Glomerular endothelial cell (primary cell): ENCODE measurements at places on chromosomes 12 and 14. TPM values are rescaled to one million over a fixed set of nuclear protein-coding genes. Genes with fewer than 3 reads are reported as not detected.
A peak's percentile ranks its signal among the peaks of the same experiment; 100 is the strongest.

GRCh38 chr12:21773263-21773741, 1.2 kb downstream of the KCNJ8 start:
- no peak for DNase-seq

GRCh38 chr12:18658829-18659228, 79.0 kb downstream of the PLCZ1 start:
- DNase-seq, result no peak

DNA sequence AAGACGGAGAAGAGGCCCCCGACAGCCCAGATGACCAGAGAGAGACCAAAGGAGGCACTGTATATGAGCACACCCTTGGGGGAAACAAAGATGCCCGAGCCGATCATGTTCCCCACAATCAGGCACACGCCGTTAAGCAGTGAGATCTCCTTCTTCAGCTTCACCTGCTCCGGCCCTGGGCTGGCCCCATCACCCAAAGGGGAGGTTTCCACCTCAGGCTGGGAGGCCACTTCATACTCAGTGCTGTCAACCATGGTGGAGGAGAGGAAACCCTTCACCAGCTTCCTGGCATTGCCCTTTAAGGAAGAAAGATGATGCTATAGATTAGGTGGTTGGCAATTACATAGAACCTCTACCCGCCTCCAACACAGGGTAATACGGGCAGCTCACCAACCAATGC, 2.1 kb downstream of the SLC7A7 start:
- DNase-seq, result no peak

Gene LMO3
- total RNA-seq, result not detected in 2 replicates

DNA sequence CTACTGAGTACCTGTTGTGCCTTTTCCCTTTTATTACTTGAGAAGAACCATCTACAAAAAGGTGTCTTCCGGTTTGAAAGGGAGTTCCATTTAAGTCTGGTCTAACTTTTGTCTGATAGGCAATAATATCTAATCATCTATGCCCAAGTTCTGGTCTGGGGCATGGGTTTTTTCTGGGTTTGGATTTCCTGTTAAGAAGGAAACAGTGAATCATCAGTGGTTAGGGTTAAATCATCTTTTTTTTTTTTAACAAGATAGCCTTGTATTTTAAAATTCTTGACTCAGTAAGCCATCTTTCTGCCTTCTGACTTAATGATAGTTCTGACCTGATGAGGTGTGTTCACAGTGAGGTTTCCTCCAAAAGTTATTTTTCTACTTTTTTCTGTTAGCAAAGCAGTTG, 29.3 kb upstream of the CPNE8 start:
- no peak for DNase-seq

DNA sequence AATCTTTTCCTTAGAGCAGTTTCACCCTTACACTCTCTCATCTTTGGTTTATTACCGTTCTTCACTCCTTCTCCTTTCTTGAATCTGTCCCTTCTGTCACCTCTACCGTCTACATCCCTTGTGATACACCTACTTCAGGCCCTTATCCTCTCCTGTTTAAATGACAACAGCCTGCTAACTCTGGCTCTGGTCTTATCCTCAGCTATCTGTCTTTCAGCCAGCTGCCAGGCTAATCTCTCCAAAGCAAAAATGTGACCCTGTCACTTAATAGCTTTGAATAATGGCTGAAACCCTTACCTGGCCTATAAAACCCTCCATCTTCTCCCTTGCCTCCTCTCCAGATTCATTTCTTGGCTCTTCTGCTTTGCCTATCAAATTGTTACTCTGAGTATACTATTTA, 32.3 kb downstream of the BEST3 start:
- no peak for DNase-seq

Gene SCARB1
- 32.4 and 35.2 TPM in 2 replicates for total RNA-seq

DNA sequence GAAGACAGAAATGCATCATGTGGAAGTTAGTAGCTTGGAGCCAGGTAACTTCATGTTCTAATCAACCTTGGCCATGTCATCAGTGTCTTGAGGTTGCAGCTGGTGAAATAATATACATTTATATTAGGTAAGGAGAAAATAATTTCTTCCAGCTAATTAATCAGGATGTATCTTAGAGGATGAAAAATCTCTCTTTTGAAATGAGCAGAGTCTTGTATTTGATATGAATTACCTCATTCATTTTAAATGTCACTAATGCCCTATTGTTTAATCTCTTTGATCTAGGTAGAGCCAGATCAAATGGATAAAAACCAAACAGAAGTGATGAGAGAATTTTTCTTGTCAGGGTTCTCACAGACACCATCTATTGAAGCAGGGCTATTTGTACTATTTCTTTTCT, at the start of gene OR4Q2:
TSS of gene OR4Q2 (plus strand) at position 301 of the 400 bp plus-strand sequence.
- DNase-seq, result no peak

Gene B4GALNT3
- total RNA-seq, result 0.44 and 0.64 TPM in 2 replicates

Gene PLEKHH1
- 0.93 and 1.8 TPM in 2 replicates for total RNA-seq

DNA sequence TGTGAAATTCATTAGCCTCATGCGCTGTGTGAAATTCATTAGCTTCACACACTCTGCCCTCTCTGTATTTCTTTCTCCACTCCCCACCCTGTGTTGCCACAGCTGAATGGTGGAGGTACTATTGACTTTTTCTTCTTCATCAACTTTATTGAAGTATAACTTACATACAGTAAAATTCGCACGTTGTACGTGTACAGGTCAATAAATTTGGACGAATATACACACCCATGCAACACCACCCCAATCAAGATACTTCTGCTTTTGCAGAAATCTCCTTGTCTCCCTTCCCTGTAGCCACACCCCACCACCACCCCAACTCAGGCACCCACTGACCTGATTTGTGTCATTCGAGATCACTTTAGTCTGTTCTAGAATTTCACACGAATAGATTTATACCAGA, 51.8 kb downstream of the FBXL14 start:
- no peak for DNase-seq

Gene ANKRD33
- 1.2 and 3.2 TPM in 2 replicates for total RNA-seq

Gene GLIPR1L1
- not detected in 2 replicates for total RNA-seq

DNA sequence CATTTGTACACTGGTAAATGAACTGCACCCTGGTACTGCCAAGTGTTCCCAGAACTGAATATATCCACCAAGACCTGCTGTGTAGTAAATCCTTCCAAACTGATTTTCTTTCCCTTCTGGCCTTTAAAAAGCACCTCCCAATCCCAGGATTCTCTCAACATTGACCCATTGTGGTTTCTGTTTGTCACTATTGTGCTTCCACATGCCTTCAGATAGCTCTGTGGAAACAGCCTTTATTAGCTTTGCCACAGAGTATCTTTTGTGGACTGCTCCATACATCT, 949 bp upstream of the KIF21A start:
- DNase-seq, result no peak

DNA sequence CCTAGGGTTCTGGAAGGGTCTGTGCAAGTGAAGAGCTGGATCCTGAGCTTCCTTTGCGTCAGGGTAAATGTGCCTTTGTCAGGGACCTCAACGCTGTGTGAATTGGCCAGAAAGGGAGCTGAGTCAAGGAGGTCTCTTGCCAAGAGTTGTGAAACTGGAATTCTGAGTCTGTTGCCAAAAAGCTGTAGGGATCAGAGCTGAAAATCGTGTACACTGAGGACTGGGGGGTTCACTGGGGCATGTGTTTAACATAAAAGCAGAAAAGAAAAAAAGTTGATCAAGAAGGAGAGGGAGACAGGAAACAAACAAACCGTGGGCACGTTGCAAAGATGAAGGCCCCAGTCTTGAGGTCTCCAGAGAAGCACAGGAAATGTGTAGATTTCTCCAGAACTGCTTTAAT, 1081.5 kb downstream of the VRK1 start:
- no peak for DNase-seq

DNA sequence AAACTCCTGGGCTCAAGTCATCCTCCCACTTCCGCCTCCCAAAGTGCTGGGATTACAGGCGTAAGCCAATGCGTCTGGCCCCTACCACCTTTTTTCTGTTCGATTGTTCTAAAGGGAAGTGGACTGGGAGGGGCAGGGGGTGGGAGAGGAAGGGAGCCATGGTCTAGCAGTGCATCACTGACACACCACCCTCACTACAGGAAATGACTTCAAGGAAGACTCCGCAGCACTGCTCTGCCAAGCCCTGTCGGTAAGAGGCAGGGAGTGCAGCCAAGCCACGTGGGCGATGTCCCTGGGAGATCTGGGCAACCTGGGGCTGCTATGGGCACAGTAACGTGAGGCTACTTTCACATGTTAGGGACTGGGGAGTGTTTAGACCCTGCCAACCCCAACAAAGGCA, 18.0 kb downstream of the LRRC74A start:
- DNase-seq, result peak; percentile 73

Gene AQP5
- total RNA-seq, result not detected in 2 replicates

DNA sequence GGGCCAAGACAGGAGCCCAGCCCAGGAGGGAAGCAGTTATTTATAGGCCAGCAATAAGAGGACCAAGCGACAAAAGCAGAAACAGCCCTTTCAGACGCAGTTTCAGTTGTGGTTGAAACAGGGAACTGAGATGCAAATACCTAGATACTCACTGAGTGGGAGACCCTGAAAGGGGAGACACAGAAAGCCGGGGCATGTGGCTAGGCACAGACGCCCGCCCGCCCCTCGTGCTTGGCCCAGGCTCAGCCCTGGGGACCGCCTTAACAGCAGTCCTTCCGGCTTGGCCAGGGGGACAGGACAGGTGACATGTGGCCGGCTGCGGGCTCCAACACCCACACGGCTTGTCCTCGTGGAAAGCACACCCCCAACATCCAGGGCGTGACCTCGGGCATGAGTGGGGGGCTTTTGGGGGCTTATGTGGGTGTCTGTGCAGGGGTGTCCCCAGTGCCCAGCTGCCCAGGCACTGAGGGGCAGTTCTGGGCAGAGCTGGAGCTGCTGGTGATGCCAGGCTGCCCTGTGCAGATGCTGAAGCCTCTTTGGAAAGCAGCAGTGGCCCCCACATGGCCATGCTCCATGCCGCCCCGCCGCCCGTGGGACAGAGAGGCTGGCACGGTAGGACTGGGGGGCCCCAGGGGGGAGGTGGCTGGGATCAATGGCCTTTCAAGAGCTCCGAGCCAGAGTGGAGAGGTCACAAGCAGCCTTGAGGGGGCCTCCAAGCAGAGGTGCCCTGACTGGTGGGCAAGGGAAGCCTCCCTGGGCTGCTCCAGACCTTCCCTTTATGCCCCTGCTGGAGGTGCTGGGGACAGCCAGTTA, 2.1 kb downstream of the PLD4 start:
- DNase-seq, result no peak

DNA sequence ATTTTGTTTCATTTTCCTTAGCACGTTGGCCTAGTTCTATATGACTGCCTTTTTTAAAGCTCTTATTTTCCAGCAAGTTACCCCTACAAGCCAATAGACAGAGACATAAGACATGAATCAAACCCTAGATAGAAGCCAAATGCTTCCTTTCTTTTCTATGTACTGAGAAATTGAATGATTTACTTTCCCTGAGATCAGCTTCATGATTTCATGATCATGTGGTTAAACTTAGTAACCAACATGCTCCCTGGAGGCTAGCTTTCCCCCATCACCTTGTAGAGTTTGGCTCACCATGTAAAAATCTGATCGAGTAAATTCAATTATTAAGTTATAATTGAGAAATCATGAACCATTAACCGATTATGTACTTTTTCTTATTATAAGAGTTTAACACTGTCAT, 148.1 kb upstream of the LRIG3 start:
- no peak for DNase-seq

Gene SRRM4
- total RNA-seq, result not detected in 2 replicates

GRCh38 chr12:81591256-81591655, 167.9 kb downstream of the PPFIA2 start:
- no peak for DNase-seq

DNA sequence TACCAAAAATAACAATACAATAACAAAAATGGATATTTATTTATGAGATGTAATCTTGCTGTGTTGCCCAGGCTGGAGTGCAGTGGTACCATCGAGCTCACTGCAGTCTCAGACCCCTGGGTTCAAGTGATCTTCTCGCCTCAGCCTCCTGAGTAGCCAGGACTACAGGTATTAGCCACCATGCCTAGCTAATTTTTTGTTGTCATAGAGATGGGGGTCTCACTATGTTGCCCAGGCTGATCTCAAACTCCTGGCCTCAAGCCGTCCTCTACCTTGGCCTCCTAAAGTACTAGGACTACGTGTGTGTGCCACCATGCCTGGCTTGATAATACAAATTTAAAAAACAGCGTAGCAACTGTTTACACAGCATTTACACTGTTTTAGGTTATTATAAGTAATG, 23.1 kb downstream of the ARHGAP5 start:
- DNase-seq, result no peak

Gene TAS2R9
- 0.18 TPM in 1 of 2 replicates, not detected in the other for total RNA-seq

- DNase-seq, result no peak
These were observed 182.5 kb downstream of the VRK1 start for GRCh38 chr14:96979611-96980074.
